Dorsolateral prefrontal cortex (tissue), 122 donors: ENCODE measurements at places on chromosomes 11 and 22. TPM values are rescaled to one million over a fixed set of nuclear protein-coding genes. Genes with fewer than 3 reads are reported as not detected.
A peak's percentile ranks its signal among the peaks of the same experiment; 100 is the strongest.

DNA sequence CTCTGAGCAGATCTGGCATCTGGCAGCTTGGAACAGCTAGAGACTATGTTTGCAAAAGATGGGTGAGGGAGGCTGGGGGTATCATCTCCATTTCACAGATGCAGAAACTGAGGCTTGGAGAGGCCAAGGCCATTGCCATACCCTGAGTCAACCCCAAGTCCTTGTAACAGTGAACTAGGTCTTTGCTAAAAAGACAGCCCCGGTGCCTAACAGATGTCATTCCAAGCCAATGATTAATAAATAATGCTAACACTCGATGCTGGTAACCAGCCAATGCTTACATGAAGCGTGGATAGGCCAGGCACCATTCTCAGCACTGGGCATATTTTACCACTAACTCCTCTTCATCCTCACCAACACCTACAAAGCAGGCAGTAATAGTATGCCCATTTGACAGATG, 164.0 kb downstream of the MN1 start:
- no peak for DNase-seq

DNA sequence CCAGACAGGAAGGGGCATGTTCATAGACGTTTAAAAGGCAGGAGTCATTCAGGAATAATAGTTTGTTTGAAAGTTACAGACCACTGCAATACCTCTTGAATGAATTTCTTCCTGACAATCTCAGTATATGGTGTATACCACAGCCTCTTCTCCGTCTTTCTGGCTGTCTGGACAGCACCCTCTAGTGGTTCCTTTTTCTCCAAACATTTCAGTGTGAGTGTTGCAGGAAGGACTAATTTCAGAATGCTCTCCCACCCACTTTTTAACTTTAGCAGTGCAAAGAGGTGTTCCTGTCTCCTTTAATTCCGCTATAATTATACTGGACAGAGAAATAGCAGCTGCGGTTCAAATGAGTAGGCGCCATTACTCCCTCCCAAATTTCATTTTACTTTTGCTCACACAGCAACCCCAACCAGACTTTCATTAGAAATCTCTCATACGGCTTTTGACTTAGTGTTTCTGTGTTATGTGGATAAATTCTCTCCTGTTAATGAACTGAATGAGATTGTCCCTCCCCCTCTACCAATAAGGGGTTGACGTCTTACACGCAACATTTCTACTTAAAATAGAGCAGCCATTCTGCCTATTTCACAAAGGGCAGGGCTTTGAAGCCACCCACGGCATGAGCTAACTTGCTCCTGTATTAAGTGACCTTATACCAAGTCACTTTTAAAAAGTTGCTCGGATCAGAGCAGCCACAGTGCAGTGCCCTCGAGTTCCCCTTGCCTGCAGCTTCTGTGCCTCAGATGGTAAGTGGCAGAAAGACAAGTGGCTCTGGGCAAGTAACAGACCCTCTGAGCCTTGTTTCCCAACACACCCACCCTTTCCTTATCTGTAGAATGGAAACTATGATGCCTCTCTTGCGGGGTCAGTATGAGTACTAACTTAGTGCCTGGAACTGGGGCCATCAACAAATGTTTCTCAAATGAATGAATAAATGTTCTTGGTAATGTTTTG, 368.6 kb downstream of the OPCML start:
- no peak for DNase-seq

DNA sequence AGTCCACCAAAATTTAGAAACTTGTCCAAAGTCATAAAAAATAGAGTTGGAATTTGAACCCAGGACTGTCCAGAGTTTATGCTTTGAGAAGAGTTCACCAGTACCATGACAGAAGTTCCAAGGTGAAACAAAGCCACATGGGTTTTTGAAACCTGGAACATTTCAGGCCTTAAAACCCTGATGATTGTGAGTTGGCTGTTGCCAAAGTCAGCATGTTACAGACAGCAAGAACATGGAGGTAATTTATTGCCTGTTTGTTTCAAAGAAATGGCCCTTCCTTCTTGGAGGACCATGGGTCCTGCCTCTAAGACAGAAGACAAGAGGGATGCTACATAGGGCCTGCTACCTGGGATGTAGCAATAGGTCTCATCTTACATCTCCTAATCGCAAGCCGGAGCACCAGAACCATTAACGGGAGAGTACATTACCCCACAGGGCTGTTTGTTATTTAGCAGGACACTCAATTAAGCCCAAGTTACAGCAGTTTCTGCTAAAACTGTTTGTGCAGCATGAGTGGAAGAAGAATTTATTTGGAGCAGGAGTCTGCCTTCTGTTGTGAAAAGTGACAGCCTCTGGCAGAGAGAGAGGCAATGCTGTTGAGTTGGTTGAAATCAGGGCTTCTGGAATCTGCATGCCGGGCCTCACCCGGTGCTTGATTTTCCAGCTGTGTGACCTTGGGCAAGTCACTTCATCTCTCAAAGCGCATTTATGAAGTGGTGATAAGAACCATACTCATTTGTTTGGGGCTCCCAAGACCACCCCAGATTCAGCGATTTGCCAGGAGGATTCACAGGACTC, 136.2 kb downstream of the LDLRAD3 start:
- DNase-seq = no peak

GRCh38 chr11:3797329-3798090, at the start of gene NUP98:
Gene NUP98, minus strand, starts transcription at chr11:3797554. Its CDS starts 15,437 bp downstream, at chr11:3782117.
- peak; percentile 99 for DNase-seq

BTBD10 gene
- total RNA-seq = 59.2 TPM

DNA sequence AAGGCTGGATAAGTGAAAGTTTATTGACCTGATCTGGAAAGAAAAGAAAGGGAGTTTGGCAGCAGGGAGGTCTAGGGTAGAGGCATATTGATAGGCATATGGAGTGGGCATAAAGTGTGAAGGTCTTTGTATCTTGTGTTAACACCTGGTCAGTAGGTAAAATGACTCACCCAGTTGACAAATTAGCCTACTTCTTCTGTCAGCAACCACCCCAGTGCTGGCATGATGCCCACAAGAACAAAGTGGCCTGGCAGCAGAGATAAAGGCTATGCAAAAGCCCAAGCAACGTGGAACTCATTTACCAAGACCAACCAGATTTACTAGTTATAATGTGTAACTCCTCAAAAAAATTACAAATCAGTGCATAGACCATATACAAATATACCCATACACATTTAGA, 4.9 kb downstream of the OR10A3 start:
- no peak for DNase-seq

DNA sequence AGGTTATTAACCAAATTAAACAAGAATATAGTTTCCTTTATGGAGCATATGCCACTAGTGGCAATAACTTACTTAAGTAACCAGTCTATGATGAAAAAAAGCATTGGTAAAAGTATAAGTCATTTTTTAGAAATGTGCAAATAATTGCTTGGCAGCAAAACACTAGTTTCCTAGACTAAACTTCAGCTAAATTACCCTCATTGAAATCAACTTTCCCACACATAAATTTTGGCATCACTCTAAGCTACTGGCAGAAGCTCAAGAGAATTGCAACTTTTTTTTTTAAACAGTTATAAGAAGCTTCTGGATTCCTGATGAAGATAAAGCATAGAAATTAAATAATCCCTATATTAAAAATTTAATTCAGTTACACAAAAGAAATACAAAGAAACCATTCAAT, 12.5 kb downstream of the CCDC34 start:
- no peak for DNase-seq

GRCh38 chr11:16095756-16096155, 260.6 kb downstream of the SOX6 start:
- no peak for DNase-seq

SCN3B gene
- 69.9 TPM for total RNA-seq

FJX1 gene
- 12.5 TPM for total RNA-seq
